ENCODE measurements at places on chromosomes 3 and 15.

- no peaks in the 10 kb centered on the region for H3K4me1 ChIP-seq
- DNase-seq: no peak
- no peaks in the 10 kb centered on the region for H3K36me3 ChIP-seq
- H3K4me3 ChIP-seq: no peak overlapping the region
- H3K27me3 ChIP-seq: peaks cover 15% of the 10 kb centered on the region
- no peak overlapping the region for H3K27ac ChIP-seq
These were observed 112.8 kb upstream of the TLE3 start for GRCh38 chr15:70210528-70210927.

GRCh38 chr15:99369196-99369595 lies 117.9 kb downstream of the LRRC28 start:
- no peaks in the 10 kb centered on the region for H3K27me3 ChIP-seq
- H3K4me3 ChIP-seq: no peak overlapping the region
- DNase-seq: no peak
- H3K36me3 ChIP-seq: no peaks in the 10 kb centered on the region
- H3K4me1 ChIP-seq: peaks cover 13% of the 10 kb centered on the region

- no peaks in the 10 kb centered on the region for H3K27me3 ChIP-seq
- no peak overlapping the region for H3K27ac ChIP-seq
- DNase-seq: no peak
- H3K36me3 ChIP-seq: no peaks in the 10 kb centered on the region
- no peak overlapping the region for H3K4me3 ChIP-seq
These were observed 78.3 kb downstream of the ZBTB20 start for GRCh38 chr3:115068799-115069198.

- H3K27me3 ChIP-seq: no peaks in the 10 kb centered on the region
- no peak overlapping the region for H3K4me3 ChIP-seq
- DNase-seq: no peak
- H3K4me1 ChIP-seq: peaks cover 7% of the 10 kb centered on the region
These were observed 94.6 kb upstream of the PLXNA1 start for GRCh38 chr3:126888186-126888760.

DNA sequence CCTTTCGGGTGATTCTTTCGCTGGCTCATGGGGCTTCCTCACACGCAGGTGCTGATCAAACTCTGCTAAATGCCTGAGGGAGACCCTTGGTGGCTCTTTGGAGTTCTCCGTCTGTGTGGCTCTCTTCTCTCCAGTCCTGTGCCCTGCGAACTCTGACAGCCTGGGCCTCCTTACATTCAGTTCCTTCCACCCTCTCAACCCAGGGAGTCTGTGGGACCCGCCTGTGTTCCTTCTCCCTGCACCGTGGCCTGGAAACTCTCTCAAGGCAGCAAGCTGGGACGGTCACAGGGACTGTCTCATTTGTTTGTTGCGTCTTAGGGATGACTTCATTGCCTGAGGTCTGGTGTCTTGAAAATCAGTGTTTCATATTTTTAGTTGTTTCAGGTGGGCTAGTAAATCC lies 37.0 kb upstream of the CORO2B start:
- no peak overlapping the region for H3K4me3 ChIP-seq
- H3K36me3 ChIP-seq: no peaks in the 10 kb centered on the region
- DNase-seq: no peak
- no peaks in the 10 kb centered on the region for H3K27me3 ChIP-seq
- H3K27ac ChIP-seq: no peak overlapping the region

GRCh38 chr3:15531346-15531745 lies 9.8 kb upstream of the COLQ start:
- H3K27me3 ChIP-seq: no peaks in the 10 kb centered on the region
- H3K36me3 ChIP-seq: no peaks in the 10 kb centered on the region
- H3K4me3 ChIP-seq: no peak overlapping the region
- no peak overlapping the region for H3K27ac ChIP-seq
- no peak for DNase-seq

GRCh38 chr15:39609166-39609916 lies 28.5 kb downstream of the THBS1 start:
- no peaks in the 10 kb centered on the region for H3K27me3 ChIP-seq
- H3K27ac ChIP-seq: no peak overlapping the region
- H3K36me3 ChIP-seq: no peaks in the 10 kb centered on the region
- DNase-seq: no peak
- no peak overlapping the region for H3K4me3 ChIP-seq

- no peaks in the 10 kb centered on the region for H3K27me3 ChIP-seq
- H3K36me3 ChIP-seq: no peaks in the 10 kb centered on the region
- DNase-seq: no peak
- no peak overlapping the region for H3K27ac ChIP-seq
- no peak overlapping the region for H3K4me3 ChIP-seq
These were observed 72.2 kb downstream of the SLC7A14 start for GRCh38 chr3:170513642-170514041.

- peak; percentile 2 for DNase-seq
- H3K4me1 ChIP-seq: no peaks in the 10 kb centered on the region
- H3K27me3 ChIP-seq: no peaks in the 10 kb centered on the region
- no peak overlapping the region for H3K4me3 ChIP-seq
- H3K27ac ChIP-seq: no peak overlapping the region
These were observed 101.6 kb downstream of the CFAP44 start for GRCh38 chr3:113339616-113340244.

- H3K36me3 ChIP-seq: no peaks in the 10 kb centered on the region
- peak; percentile 38 for DNase-seq
- peak overlapping the region; percentile 50 for H3K27ac ChIP-seq
- H3K27me3 ChIP-seq: no peaks in the 10 kb centered on the region
- H3K4me1 ChIP-seq: peaks cover 26% of the 10 kb centered on the region
- 0 out of 2 replicates have a peak overlapping the region, but pooled peaks have one; percentile 3 for H3K4me3 ChIP-seq
These were observed 318.8 kb upstream of the GBE1 start for GRCh38 chr3:82080261-82080660.

DNA sequence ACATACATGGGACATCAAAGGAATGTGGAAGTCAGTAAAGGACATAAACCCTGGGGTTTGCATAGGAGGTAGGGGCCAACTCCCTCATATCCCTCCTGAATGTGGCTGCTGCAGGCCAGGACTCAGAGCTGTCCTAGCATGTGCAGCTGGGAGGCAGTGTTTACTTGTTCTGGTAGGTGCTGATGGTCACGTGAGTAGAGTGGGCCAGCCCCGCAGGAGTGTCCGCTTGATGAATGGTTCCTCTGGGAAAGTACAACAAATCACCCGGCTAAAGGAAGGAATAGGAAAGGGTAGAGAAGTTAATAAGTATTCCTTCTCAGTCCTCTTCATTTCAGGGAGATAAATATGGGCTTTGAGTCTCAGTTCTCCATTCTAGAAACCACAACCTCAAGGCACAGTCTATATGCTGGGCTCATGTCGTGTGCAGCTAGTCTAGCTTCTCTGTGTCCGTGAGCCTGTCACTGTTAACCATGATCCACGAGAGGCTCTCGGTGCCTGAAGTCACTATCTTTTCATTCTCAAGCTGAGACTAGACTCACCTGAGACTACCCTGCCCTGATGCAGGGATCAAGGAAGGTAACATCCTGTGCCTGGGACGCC lies 17.9 kb downstream of the RIOX2 start:
- no peak overlapping the region for H3K4me3 ChIP-seq
- H3K27ac ChIP-seq: no peak overlapping the region
- peaks cover 32% of the 10 kb centered on the region for H3K36me3 ChIP-seq
- peaks cover 9% of the 10 kb centered on the region for H3K4me1 ChIP-seq

DNA sequence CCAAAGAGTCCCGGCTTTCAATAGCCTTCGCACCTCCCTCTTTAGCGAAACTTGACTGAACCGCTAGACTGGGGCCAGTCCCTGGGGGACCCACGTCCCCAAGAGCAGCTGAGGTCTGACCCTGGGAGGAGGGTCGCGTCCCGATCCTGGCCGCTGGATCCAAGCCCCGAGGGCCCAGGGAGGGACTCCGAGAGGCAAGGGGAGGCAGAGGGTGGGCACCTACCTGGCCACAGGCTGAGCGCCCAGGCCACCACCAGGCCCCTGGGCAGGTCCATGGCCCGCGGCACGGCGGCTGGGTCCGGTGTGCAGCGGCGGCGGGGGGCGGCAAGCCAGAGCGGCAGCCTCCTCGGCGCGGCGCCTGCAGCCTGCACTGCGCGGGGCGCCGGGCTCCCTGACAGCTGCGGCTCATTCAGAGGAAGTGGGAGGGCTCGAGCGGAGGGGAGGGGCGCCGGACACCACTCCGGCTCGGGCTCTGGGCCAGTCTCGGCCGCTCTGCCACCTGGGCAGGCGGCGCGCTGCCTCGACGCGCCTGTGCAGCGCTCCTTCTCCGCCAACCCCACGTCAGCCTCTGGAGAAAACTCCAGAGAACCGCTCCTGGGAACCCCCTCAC lies at the start of gene ITGA11:
Gene ITGA11 (minus strand): TSS at position 372 of the 610 bp plus-strand sequence. CDS start 97 bp downstream, at position 275.
- no peaks in the 10 kb centered on the region for H3K36me3 ChIP-seq
- peak within 1 kb of the TSS; percentile 40 for H3K27ac ChIP-seq
- H3K4me1 ChIP-seq: peaks cover 32% of the 10 kb centered on the region
- H3K27me3 ChIP-seq: no peaks in the 10 kb centered on the region
- H3K4me3 ChIP-seq: peak within 1 kb of the TSS; percentile 94

GRCh38 chr15:60795889-60796288 lies 316.9 kb upstream of the ICE2 start:
- H3K27me3 ChIP-seq: no peaks in the 10 kb centered on the region
- H3K27ac ChIP-seq: no peak overlapping the region
- no peaks in the 10 kb centered on the region for H3K36me3 ChIP-seq
- no peak overlapping the region for H3K4me3 ChIP-seq

DNA sequence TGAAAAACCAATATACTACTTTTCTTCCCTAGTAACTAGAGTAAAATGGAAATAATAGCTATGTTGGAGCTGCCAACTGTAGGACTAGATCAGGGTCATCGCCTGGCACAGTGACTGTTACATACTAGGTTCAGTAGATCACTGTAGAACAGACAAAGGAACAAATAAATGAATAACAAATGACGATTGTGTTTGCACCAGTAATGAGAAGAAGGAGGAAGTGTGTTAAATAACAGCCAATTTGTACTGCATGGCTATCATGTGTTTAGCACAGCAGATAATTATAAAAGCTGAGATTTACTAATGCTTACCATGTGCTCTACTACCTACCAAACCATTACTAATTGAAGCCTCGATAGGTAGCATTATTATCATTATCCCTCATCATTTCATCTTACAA lies 85.3 kb upstream of the FXR1 start:
- H3K27me3 ChIP-seq: no peaks in the 10 kb centered on the region
- no peak for DNase-seq
- H3K4me1 ChIP-seq: no peaks in the 10 kb centered on the region
- H3K36me3 ChIP-seq: no peaks in the 10 kb centered on the region
- no peak overlapping the region for H3K4me3 ChIP-seq

GRCh38 chr3:59186725-59187124 lies 136.9 kb upstream of the CFAP20DC start:
- no peak overlapping the region for H3K27ac ChIP-seq
- DNase-seq: no peak
- no peaks in the 10 kb centered on the region for H3K4me1 ChIP-seq
- H3K4me3 ChIP-seq: no peak overlapping the region
- no peaks in the 10 kb centered on the region for H3K27me3 ChIP-seq

- H3K4me3 ChIP-seq: no peak overlapping the region
- H3K4me1 ChIP-seq: no peaks in the 10 kb centered on the region
- DNase-seq: no peak
- no peaks in the 10 kb centered on the region for H3K27me3 ChIP-seq
- H3K36me3 ChIP-seq: no peaks in the 10 kb centered on the region
- H3K27ac ChIP-seq: no peak overlapping the region
These were observed 189.3 kb downstream of the ADAMTS17 start for GRCh38 chr15:100152463-100152862.

GRCh38 chr15:36331531-36332275 lies 247.7 kb upstream of the CDIN1 start:
- no peaks in the 10 kb centered on the region for H3K27me3 ChIP-seq
- H3K4me3 ChIP-seq: peak overlapping the region; percentile 75
- H3K27ac ChIP-seq: peak overlapping the region; percentile 61
- H3K4me1 ChIP-seq: peaks cover 20% of the 10 kb centered on the region
